ENCODE measurements at places on chromosomes 12 and 14.
A peak's percentile ranks its signal among the peaks of the same experiment; 100 is the strongest.

GRCh38 chr12:127108360-127109215 lies 1158.4 kb upstream of the TMEM132C start:
- DNase-seq, result peak; percentile 45

- DNase-seq, result no peak
These were observed 160.0 kb downstream of the TPH2 start for GRCh38 chr12:72098622-72099021.

DNA sequence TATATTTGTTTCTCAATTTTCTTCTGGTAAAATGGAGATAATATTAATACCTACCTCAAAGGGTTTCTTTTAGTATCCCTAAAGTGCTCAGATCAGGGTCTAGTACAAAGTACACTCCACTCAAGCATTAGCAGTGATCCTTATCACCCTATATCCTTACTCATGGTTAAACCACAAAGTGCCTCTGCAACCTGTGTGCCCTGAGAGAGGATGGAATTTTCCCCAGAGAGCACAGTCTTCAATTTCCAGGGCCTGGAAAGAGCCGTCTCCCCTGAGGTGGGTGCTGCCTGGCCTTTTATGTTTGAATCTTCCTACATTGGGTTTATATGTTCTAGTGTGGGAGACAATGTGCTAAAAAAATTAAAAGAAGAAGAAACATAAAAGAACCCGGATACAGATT lies 183.1 kb upstream of the FBXO33 start:
- no peak for DNase-seq

DNA sequence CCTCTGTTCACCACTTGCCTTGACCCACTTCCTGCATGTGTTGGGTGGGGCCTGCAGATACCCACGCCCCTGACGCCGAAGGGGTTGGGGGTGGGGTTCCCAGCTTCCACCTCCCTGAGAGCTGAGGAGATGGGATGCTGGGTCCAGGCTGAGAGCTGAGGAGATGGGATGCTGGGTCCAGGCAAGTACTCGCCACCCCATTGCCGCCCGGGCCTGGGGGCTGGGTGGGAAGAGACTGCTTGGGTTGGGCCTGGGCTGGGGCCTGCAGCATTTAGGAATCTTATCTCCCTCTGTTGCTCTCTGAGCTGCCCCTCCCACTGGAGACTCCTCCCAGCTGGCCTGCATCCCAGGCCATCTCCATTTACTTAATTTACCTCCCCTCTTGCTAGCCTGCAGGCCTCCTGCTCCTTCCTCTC lies 17.4 kb downstream of the TEAD4 start:
- DNase-seq, result no peak

GRCh38 chr12:64633940-64634337 lies 23.6 kb downstream of the RASSF3 start:
- peak; percentile 18 for DNase-seq

DNA sequence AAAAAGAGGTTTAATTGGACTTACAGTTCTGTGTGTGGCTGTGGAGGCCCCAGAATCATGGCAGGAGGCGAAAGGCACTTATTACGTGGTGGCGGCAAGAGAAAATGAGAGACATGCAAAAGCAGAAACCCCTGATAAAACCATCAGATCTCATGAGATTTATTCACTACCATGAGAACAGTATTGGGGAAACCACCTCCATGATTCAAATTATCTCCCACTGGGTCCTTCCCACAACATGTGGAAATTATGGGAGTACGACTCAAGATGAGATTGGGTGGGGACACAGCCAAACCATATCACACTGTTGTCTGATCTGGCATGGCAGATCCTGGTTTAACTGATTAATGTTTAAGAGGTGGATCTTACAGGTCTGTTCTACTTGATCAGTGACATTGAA lies 5.6 kb downstream of the DDX47 start:
- DNase-seq, result no peak

DNA sequence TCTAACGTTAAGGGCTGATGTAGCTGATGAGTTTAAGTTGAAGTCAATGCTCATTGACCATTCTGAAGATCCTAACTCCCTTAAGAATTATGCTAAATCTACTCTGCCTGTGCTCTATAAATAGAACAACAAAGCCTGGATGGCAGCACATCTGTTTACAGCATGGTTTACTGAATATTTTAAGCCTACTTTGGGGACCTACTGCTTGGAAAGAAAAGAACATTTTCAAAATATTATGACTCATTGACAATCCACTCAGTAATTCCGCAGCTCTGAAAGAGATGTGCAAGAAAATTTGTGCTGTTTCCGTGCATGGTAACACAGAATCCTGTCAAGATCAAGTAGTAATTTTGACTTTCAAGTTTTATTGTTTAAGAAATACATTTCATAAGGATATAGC lies 35.0 kb upstream of the NAV3 start:
- DNase-seq, result no peak
